ENCODE measurements at places on chromosomes 2 and 18.

- no peak for DNase-seq
These were observed 24.7 kb downstream of the STEAP3 start for GRCh38 chr2:119248311-119248710.

DNA sequence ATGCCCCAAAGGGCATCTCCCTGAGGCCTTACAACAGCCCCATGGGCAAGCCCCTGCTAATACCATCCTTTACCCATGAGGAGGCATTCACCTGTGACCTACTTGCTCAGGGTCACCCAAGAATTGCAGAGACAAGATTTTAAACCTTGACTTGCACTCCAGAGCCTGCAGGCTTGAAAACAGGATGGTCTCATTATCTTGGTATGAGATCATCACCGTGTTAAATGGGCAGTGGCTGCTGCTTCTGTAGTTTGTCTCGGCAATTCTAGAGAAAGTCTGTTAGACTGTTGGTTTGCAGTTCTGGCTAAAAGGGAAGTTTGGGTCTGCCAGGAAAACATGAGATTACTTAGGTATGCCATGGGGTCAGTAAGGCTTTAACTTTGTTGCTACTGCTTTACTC lies 698.9 kb downstream of the GALR1 start:
- no peak for DNase-seq

- no peak for DNase-seq
These were observed 31.8 kb downstream of the TGIF1 start for GRCh38 chr18:3481696-3482210.

- no peak for DNase-seq
These were observed 283.5 kb downstream of the MYCN start for GRCh38 chr2:16223841-16224177.

- no peak for DNase-seq
These were observed 53.2 kb downstream of the USP14 start for GRCh38 chr18:211582-211981.

GRCh38 chr2:38097988-38098385 lies 22.0 kb upstream of the CYP1B1 start:
- no peak for DNase-seq

DNA sequence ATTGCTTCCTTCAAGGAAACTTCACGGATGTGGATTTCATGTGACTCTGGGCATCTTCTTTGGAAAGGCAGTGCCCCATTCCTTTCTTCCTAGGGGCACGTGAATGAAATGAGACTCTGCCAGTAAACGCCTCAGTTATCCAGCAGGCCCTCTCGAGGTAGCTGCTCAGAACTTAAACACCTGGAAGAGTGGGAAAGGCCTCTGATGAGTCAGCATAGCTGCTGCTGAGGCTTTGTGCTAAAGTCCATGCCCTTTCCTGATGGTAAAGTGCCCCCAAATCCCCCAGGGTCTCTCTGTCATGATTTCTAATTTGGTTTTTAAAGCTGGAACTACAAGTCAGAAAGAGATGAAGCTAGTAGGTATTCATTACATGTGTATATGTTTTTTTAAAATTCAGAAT lies 3.8 kb downstream of the SLC1A4 start:
- peak; percentile 50 for DNase-seq

GRCh38 chr18:50203801-50204604 lies 9.1 kb upstream of the MYO5B start:
- peak; percentile 63 for DNase-seq

GRCh38 chr2:115234186-115234585 lies 791.7 kb downstream of the DPP10 start:
- DNase-seq = no peak

GRCh38 chr2:140498360-140498759 lies 1632.5 kb downstream of the LRP1B start:
- peak; percentile 7 for DNase-seq

GRCh38 chr2:33848486-33848885 lies 249.4 kb upstream of the FAM98A start:
- no peak for DNase-seq

GRCh38 chr2:209425471-209426071 lies 1.7 kb downstream of the MAP2 start:
- peak; percentile 65 for DNase-seq

DNA sequence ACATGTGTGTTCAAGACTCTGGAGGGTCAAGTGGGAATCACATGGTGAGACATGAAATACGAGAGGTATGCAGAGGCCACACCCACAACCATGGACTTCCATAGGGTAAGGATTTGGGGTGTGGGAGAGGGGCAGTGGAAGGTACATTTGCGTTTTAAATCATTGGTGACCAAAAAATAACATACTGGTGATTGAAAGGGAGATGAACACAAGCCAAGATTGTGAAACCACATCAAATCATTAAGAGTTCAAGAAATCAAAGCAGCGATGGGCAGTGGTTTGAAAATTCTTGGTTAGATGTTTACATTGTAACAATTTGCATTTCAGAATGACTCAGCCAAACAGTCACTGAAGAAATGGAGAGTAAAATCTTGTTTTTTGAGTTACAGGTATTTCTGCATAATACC lies 1.9 kb upstream of the CABYR start:
- peak; percentile 50 for DNase-seq

DNA sequence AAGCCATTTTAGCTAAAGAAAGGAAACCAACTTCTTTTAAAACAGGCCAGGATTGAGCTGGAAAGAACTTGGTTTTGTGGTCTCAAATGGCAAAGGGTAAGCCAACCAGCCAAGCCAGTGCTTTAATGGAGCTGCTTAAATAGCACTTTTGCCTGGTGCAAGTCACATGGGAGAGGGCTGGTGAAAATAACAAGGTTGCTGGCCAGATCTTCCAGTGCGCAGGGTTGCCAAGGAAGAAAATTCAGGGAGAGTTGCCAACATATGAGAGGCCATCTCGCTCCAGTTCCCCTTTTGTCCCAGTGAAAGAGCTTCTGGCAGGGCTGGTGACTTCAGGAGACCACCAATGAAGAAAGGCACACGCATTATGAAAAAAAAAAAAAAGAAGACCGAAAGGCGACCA lies 57.3 kb downstream of the IRS1 start:
- DNase-seq = no peak

DNA sequence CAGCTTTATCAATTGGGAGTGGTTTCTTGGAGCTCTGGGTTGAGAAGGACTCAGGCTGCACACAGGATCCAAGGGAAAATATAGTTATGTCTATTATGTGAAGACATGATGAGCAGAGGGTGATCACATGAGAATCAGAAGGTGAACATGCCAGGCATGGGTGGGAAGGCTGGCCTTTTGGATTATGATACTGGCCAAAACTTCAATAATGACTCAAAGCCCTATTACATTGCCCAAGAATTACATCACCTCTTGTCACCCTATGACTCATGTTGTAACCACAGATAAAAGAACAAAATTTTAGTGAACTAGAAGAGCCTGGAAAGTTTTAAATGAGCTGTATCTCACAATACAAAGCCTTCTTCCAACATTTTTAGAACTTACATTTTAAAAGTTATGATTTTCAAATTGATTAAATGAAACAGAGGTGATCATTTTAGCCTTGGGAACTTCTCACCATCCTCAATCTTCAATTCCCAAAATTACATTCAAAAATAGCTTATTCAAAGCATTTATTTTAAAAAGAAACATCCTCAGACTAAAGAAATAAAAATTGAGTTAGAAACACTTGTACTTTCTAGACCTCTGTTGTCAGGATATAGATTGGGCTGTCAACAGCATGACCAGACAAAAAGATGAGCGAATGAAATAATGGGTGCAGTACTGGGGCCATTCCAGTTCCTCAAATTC lies 428.3 kb downstream of the MBD2 start:
- DNase-seq = no peak

DNA sequence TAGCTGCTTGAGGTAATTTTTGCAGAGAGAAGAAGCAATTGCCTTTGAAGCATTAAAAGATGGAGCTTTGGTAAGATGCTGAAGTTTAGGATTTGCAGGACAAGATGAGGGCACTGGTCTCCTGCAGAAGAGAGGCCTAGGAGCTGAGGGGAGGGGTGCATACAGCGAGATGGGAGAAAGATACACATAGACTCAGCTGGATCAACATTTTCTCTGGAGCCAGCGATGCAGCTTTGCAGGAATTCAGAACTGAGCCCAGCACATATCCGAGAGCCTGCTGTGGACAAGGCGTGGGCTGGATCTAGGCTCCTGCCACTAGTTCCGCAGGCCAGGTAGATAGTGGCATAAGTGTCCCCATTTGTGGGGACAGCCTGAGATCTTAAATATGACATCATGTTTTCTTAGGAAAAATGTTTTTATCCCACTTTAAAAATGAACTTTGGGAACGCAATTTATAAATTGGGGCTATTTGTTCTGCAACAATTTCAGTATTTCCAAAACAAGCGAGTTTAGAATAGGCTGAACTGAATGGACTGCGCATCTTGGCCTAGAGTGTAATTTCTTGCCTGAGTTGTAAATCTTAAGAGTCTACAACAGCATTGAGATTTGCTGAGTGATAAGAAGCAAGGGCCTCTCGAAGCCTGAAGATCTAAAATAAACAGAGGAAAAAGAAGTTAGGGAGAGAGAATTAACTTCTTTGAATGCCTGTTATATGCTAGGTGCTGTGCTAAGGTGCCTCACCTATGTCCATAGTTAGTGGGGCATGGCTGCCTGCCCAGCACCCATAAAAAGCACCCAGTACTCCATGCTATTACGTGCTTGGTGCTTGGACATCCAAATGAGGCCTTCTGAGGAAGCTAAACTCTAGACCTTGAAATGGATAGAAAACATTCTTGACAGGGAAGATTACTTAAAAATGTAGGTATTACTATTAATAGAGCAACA lies 17.3 kb downstream of the GRHL1 start:
- DNase-seq = no peak

DNA sequence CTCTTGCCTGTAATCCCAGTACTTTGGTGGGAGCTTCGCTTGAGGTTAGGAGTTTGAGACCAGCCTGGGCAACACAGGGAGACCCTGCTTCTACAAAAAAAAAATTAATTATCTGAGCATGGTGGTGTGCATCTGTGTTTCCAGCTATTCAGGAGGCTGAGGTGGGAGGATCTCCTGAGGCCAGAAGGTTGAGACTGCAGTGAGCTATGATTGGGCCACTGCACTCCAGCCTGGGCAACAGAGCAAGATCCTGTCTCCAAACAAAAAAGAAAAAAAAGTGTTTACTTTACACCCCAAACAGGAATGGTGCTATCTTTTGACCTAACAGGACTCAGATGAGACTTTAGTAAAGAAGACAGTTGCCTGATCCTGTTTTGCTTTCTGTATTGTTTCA lies 35.6 kb downstream of the MAL start:
- DNase-seq = no peak

- DNase-seq = no peak
These were observed 12.1 kb downstream of the TGFA start for GRCh38 chr2:70541481-70542020.

- DNase-seq = no peak
These were observed 91.1 kb downstream of the TTC32 start for GRCh38 chr2:19810637-19811036.

GRCh38 chr2:196480653-196481323 lies 158.7 kb upstream of the CCDC150 start:
- peak; percentile 29 for DNase-seq

DNA sequence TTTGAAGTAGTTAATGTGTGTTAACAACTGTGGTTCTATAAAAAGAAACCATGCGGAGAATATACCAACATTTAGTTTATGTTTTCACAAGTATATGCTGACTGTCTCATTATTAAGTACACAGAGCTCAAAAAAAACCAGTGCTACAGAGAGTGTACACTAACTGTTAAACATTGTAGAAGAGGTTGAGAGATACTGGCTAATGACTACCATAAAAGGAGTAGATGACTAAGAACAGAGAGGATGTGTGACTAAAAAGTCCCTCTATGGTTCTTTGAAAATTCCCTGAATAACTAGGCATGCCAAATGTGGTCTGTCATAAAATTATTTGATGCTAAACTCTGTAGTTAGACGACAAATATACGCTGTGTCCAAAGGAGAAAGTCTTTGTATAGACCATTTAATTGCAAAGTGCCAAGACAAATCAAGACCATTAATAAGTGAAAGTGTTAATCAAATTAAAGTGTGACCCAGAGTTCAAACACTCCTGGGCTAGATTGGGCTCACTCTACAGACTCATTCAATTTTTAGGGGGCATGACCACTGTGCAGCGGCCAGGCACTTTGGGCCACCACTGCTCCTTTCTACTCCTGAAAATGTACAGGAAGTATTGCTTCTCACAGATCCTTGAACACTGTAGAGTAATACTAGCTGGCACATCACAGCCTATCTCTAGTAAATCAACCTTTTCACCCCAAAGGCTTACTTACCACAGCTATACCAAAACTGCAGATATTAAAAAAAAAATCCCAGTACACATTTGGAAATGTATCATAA lies 45.1 kb upstream of the SERTAD2 start:
- DNase-seq = no peak

GRCh38 chr2:11495844-11496681 lies 30.1 kb upstream of the E2F6 start:
- no peak for DNase-seq

DNA sequence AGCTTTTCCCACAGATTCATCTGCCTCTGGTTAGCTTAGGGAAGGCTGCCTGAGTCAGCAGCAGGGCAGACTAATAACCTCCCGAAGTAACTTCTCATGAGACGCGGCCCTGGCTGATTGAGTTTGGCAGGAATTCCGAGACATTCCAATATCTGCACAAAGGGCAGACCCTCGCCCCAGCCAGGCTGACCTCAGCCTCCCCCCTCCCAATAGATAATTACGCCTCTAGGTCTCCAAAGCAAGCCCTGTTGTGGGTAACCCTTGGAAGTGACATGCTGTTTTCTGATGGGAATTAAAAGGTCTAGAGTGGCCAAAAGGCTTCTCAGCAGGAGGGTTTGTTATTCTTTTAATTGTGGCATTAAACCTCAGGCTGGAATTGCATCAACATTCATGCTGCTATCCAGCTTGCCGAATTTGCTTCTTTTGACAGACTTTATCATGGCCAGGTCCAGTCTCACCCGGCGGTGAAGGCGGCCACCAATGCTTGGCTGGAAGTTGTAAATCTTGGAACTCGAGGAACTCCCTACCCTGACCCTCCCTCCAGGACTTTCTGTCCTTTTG lies 98.0 kb upstream of the SLC14A2 start:
- no peak for DNase-seq

GRCh38 chr2:174227748-174228147 lies 20.6 kb downstream of the OLA1 start:
- no peak for DNase-seq

- no peak for DNase-seq
These were observed 14.6 kb downstream of the G6PC2 start for GRCh38 chr2:168915441-168916330.

DNA sequence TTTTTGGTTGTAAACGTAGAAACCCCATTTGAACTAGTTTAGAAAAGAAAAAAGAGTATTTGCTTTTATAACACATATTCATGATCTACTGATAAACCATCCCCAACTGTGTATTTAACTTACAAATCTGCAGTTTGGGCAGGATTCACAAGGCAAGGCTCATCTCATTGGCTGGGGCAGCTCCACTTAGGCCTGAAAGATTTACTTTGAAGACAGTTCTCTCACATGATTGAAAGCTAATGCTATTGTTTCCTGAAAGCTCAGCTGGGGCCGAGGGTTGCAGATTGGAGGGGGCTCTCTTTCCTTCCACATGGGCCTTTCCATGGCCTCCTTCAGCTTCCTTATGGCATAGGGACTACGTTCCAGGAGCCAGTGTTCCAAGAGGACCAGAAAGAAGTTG lies 47.4 kb downstream of the ARHGAP15 start:
- DNase-seq = no peak

GRCh38 chr18:69936191-69936558 lies 11.5 kb downstream of the CD226 start:
- DNase-seq = no peak

- DNase-seq = no peak
These were observed 28.9 kb downstream of the LPIN2 start for GRCh38 chr18:2984091-2984490.
